ENCODE measurements at places on chromosomes 7 and 10.

- no peak for DNase-seq
These were observed 57.3 kb upstream of the CAPZA2 start for GRCh38 chr7:116805100-116805544.

- no peak for DNase-seq
These were observed 21.2 kb downstream of the ZMIZ2 start for GRCh38 chr7:44769776-44770294.

GRCh38 chr10:35306852-35307251 is 29.5 kb upstream of the CCNY start:
- DNase-seq: no peak

GRCh38 chr7:15610503-15610902 is 48.7 kb upstream of the AGMO start:
- no peak for DNase-seq

DNA sequence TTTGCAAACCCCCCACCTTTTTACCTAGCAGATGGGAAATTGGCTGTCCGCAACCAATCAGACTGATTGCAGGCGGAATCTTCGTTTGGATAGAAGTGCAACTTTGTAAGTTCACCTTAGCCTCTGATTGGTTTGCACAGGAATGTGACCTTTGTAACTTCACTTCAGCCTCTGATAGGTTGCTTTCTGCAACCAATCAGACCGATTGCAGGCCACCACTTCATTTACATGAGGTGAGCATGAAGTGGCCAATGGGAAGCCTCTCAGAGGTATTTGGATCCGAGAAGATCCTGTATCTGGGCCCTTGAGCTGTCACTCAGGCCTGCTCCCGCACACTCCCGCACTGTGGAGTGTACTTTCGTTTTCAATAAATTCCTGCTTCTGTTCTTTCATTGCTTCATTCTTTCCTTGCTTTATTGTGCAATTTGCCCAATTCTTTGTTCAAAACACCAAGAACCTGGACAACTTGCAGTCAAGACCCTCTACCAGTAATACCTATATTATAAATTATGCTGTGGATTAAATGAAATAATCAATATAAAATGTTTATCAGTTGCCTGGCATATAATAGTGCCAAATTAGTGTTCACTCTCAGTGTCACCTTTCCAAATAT is 491.4 kb downstream of the PLXNA4 start:
- no peak for DNase-seq

GRCh38 chr10:7401782-7402181 is 9.1 kb downstream of the SFMBT2 start:
- no peak for DNase-seq

- DNase-seq: no peak
These were observed 79.7 kb downstream of the UNCX start for GRCh38 chr7:1312136-1313070.

DNA sequence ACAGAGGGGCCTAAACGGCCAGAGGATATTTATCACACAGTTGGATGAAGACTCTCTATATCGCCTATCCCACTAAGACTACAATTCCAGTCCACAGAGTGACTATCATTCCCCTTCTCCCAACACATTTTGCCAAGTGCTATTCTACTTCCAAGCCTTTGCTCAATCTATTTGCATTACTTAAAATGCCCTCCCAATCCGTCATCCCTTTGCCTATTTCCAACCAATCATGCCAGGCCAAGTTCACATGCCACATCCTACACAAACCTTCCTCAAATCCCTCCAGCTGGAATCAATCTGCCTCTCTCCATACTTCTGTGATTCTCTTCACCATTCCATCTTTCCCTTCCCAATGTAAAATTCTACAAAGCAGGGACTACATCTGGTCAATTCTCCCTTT is 38.2 kb downstream of the SMURF1 start:
- no peak for DNase-seq

DNA sequence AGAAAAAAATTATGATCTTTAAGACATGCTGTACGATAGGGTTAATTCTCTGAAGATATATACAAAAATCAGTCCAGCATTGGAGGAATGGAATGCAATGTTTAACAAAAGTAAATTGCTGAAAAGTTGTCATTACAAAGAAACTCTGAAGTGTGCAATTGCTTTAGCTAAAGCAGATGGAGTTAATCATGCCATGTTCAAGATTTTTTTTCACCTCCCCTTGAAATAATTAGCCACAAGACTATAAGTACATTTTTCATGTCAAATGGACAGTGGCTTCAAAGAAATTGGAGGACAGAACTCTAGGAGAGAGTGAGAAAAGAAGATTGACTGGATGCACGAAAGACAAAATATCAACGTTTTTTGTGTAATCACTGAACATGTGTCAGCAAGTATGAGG is 63.1 kb upstream of the MEOX2 start:
- DNase-seq: no peak

DNA sequence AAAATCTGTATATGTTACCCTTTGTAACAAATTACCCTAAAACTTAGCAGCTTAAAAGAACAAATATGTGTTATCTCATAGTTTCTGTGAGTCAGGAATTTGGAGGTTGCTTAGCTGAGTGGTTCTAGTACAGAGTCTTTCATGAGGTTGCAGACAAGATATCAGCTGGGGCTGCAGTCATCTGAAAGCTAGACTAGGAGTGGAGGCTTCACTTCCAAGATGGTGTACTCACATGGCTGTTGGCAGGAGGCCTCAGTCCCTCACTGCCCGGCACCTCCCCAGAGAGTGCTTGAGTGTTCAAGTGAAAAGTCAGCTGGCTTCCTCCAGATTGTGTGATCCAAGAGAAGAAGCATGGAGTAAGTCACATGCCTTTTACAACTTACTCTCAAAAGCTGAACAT is 16.9 kb upstream of the GGCT start:
- no peak for DNase-seq

- DNase-seq: no peak
These were observed 13.1 kb upstream of the CAMK2G start for GRCh38 chr10:73887294-73888039.
